ENCODE measurements at places on chromosomes 12 and 14. TPM values are rescaled to one million over a fixed set of nuclear protein-coding genes. Genes with fewer than 3 reads are reported as not detected.

OR6C2 gene
- not detected for total RNA-seq

FZD10 gene
- 0.60 TPM for total RNA-seq

CAPZA3 gene
- not detected for total RNA-seq

DNA sequence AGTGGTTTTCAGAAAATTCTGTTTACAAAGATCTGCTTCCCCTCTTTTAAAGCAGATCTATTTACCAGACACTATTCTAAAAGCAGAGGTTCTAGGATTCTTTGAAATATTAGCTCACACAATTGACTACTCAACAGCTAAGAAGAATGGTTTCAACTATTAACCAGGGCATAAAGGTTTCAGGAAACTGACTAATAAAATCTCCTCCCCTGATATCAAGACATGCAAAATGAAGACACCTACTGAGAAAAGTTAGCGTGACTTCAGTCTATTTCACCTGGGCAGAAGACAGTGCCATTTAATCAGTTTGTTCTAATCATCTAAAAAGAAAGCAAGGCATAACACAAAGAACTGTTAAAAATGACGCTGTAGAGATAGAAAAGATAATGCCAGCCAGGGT lies 22.2 kb downstream of the DAD1 start:
- H3K27ac ChIP-seq, result no peak overlapping the region
- no peaks in the 10 kb centered on the region for H3K27me3 ChIP-seq
- H3K4me3 ChIP-seq, result no peak overlapping the region
- H3K36me3 ChIP-seq, result no peaks in the 10 kb centered on the region
- no peak for DNase-seq

DNA sequence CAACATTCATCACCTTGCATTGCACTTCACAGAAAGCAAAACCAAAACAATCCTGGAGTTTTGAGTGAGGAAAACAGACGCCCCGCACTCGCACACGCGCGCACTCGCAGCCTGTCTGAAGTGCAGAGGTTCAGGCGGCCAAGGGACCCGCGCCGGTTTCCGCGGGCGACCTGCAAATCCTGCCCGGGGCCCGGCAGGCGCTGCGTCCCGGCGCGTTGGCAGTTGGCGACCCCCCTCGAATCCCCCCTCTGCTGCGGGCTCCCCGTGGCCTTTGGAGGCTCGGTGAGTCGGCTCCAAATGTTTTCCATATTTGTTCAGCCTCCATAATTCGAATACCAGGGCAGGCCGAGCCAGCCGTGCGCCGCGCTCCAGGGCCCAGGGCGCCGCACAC lies at the start of gene SSPN:
Gene SSPN, plus strand, starts transcription at position 324 of the 391 bp plus-strand sequence. CDS start 100 bp downstream, outside the sequence.
- peak within 1 kb of the TSS; percentile 46 for H3K4me3 ChIP-seq
- no peak for DNase-seq
- no peaks in the 10 kb centered on the region for H3K36me3 ChIP-seq

DNA sequence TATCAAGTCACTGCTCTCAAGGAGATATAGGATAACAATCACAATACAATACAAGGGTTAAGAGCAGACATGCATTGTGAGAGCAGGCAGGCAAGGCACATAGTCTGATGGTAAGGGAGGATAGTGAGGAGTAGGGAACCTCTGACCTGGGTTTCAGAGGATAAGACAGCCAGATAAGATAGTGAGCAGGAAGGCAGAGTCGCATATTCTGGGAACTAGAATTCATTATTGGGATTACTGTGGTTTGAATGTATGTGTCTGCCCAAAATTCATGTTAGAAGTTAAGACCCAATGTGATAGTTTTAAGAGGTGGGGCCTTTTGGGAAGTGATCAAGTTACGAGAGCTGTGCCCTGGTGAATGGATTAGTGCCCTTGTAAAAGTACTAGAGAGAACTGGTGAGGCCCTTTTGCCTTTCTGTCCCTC lies 14.4 kb upstream of the ATF1 start:
- DNase-seq, result no peak
- H3K4me3 ChIP-seq, result no peak overlapping the region
- H3K4me1 ChIP-seq, result no peaks in the 10 kb centered on the region
- no peaks in the 10 kb centered on the region for H3K27me3 ChIP-seq
- H3K27ac ChIP-seq, result no peak overlapping the region

- H3K36me3 ChIP-seq, result no peaks in the 10 kb centered on the region
- H3K27ac ChIP-seq, result no peak overlapping the region
- no peak for DNase-seq
- H3K27me3 ChIP-seq, result no peaks in the 10 kb centered on the region
- H3K4me1 ChIP-seq, result peaks cover 3% of the 10 kb centered on the region
- no peak overlapping the region for H3K4me3 ChIP-seq
These were observed 1.4 kb downstream of the CALCOCO1 start for GRCh38 chr12:53725824-53726223.

- no peaks in the 10 kb centered on the region for H3K36me3 ChIP-seq
- H3K27me3 ChIP-seq, result no peaks in the 10 kb centered on the region
- no peak overlapping the region for H3K4me3 ChIP-seq
- H3K4me1 ChIP-seq, result no peaks in the 10 kb centered on the region
- DNase-seq, result no peak
These were observed 112.8 kb downstream of the CHST11 start for GRCh38 chr12:104569346-104570173.

DNA sequence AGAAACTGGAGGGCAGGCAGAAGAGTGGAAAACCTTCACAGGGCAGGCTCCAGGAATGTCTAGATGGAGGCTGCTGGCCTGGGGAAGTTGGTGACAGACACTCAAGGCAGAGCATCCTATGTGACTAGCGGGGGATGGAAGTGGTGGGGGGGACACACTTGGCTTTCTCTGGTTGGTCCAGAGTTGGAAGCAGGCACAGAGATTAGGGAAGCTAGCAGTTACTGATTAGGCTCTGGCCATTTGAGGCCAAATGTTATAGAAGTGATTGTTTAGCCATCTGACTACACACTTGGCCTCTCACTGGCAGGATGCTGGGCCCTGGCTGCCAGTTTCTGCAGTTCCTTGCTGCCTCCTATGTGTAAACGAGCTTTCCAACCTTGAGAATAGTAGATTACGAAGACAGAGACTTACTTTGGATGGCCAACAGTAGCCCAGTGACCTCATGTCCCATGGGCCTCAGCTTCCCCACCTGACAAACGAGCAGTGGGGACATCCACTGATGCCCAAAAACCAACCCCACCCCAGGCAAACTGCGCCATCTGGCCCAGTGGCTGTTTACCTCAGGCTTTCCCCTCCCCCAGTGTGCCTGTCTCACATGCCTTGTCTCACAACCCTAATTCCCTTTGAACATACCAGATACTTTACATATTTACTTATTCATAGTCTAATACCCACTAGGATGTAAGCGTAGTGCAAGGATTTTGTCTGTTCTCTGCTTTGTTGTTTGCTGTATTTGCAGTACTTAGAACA lies 102.7 kb downstream of the PAPLN start:
- H3K27ac ChIP-seq, result no peak overlapping the region
- no peaks in the 10 kb centered on the region for H3K36me3 ChIP-seq
- H3K4me3 ChIP-seq, result no peak overlapping the region
- peaks cover 5% of the 10 kb centered on the region for H3K4me1 ChIP-seq
- H3K27me3 ChIP-seq, result no peaks in the 10 kb centered on the region
- DNase-seq, result no peak

GRCh38 chr12:99436584-99436983 lies 211.0 kb upstream of the GARIN6 start:
- no peaks in the 10 kb centered on the region for H3K4me1 ChIP-seq
- H3K4me3 ChIP-seq, result no peak overlapping the region
- no peak for DNase-seq
- no peaks in the 10 kb centered on the region for H3K36me3 ChIP-seq
- no peaks in the 10 kb centered on the region for H3K27me3 ChIP-seq
- H3K27ac ChIP-seq, result no peak overlapping the region

DNA sequence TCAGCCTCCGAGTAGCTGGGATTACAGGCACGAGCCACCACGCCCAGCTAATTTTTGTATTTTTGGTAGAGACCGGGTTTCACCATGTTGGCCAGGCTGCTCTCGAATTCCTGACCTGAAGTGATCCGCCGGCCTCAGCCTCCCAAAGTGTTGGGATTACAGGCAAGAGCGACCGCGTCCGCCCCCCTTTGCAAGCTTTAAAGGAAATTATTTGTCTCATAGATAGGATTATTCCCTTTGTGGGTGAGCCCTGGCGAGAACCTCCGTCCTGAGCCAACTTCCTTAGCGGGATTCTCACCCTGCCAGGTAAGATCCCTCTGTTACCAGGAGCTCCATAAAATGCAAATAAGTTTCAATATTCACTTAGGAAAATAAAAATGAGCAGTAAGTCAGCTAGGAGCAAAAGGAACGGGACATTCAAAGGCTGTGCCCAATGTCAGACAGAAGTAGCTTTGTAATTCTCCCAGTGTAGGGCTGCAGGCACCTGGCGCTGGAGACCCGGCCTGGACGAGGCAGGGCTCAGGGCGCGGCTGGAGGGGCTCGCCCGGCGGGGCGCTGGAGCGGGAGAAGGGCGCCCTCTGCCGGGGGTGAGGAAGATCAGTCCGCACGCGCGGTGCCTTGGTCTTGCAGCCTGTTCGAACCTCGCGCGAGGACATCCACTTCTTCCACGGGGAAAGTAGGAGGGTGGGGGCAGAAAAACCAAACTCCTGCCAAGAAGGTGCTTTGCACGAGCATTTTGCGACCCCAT lies 47.2 kb upstream of the PLXNC1 start:
- peak overlapping the region; percentile 68 for H3K4me3 ChIP-seq
- DNase-seq, result peak; percentile 91
- peaks cover 6% of the 10 kb centered on the region for H3K27me3 ChIP-seq
- H3K27ac ChIP-seq, result no peak overlapping the region
- no peaks in the 10 kb centered on the region for H3K4me1 ChIP-seq
- no peaks in the 10 kb centered on the region for H3K36me3 ChIP-seq

GRCh38 chr14:98599082-98599481 lies 672.9 kb downstream of the BCL11B start:
- DNase-seq, result no peak
- no peaks in the 10 kb centered on the region for H3K27me3 ChIP-seq
- no peaks in the 10 kb centered on the region for H3K36me3 ChIP-seq
- H3K27ac ChIP-seq, result no peak overlapping the region

DNA sequence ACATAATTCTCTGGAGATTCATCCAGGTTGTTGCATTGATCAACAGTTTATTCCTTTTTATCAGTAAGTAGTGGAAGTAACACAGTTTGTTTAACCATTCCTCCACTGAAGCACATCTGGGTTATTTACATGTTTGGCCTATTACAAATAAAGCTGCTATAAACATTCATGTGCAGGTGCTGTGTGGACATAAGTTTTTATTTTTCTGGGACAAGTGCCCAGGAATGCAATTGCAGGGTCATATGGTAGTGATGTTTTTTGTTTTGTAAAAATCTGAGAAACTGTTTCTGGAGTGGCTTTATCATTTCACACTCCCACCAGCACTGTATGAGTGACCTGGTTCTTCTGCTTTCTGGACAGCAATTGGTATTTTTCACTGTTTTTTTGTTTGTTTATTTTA lies 505.4 kb downstream of the CCER1 start:
- H3K4me1 ChIP-seq, result no peaks in the 10 kb centered on the region
- DNase-seq, result no peak
- H3K27ac ChIP-seq, result no peak overlapping the region
- H3K27me3 ChIP-seq, result no peaks in the 10 kb centered on the region
- H3K4me3 ChIP-seq, result no peak overlapping the region
- H3K36me3 ChIP-seq, result no peaks in the 10 kb centered on the region

- H3K4me1 ChIP-seq, result no peaks in the 10 kb centered on the region
- DNase-seq, result peak; percentile 83
- no peak overlapping the region for H3K27ac ChIP-seq
- H3K36me3 ChIP-seq, result no peaks in the 10 kb centered on the region
These were observed 231.4 kb downstream of the PCNX1 start for GRCh38 chr14:71138448-71139293.

- H3K36me3 ChIP-seq, result no peaks in the 10 kb centered on the region
- DNase-seq, result no peak
- no peak overlapping the region for H3K27ac ChIP-seq
These were observed 32.2 kb upstream of the BCL7A start for GRCh38 chr12:121989276-121990113.

- H3K36me3 ChIP-seq, result no peaks in the 10 kb centered on the region
- H3K4me3 ChIP-seq, result no peak overlapping the region
- H3K4me1 ChIP-seq, result no peaks in the 10 kb centered on the region
- no peak for DNase-seq
These were observed 133.2 kb upstream of the ARHGAP5 start for GRCh38 chr14:31943861-31944255.

GRCh38 chr14:55654243-55654642 lies 74.2 kb downstream of the KTN1 start:
- DNase-seq, result no peak
- H3K4me3 ChIP-seq, result no peak overlapping the region
- H3K27ac ChIP-seq, result no peak overlapping the region
- H3K4me1 ChIP-seq, result no peaks in the 10 kb centered on the region
- no peaks in the 10 kb centered on the region for H3K27me3 ChIP-seq

GRCh38 chr12:125284087-125284486 lies 218.9 kb downstream of the AACS start:
- H3K4me3 ChIP-seq, result no peak overlapping the region
- H3K4me1 ChIP-seq, result peaks cover 16% of the 10 kb centered on the region
- no peaks in the 10 kb centered on the region for H3K27me3 ChIP-seq

DNA sequence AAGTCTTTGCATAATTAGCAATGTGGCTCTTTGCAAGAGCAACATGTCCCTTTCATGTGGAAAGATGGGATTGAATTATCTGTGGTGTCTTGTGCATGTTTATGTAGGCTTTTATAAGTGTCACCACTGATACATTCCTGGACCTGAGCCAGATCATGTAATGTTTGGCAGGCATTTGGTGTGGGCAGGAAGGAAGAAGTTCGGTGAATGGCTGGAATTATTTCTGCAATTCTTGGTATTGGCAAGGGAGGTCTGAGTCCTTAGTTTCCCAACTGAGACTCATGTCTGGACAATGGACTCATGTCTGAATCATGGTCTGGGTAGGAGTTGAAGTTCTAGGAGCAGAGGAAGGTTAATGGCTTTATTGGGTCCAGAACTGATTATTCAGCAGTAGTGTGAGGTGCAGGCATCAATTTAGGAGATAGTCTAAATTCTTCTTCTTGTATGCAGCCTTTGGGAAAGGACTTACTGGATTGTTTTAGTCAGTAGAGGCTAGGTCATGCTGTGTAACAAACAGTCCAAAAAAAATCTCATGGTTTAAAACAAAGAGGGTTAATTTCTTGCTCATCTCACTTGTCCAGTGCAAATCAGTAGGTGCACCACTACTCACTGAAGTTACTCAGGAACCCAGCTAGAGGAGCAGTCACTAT lies 186.5 kb upstream of the LHX5 start:
- no peak for DNase-seq
- H3K27me3 ChIP-seq, result no peaks in the 10 kb centered on the region
- H3K27ac ChIP-seq, result no peak overlapping the region
- no peak overlapping the region for H3K4me3 ChIP-seq
